Nephron progenitor cell (in vitro differentiated cells): ENCODE measurements at places on chromosomes 2 and 18.

DNA sequence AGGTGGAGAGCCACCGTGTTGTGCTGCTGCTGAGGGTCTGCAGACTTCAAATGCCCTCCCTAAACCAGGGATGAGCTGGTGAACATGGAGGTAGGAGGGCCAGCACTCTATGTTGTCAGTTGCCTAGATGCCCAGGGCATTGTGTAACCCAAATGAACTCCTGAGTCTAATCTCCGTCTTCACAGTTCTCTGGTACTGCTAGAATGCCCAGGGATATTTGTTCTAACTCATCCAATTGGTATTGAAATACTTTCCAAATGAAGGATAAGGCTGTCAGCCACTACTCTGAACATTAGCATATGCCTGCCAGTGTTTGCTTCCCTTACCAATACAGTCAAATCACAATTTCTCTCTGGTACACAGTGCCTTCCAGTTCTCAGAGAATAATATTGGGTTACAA lies 492.6 kb downstream of the SLC4A3 start:
- DNase-seq: no peak

- DNase-seq: peak; percentile 11
Observed at GRCh38 chr2:16900405-16901025, 234.9 kb upstream of the CYRIA start.

- DNase-seq: no peak
Observed at GRCh38 chr2:201433394-201433995, 17.8 kb downstream of the TRAK2 start.

- no peak for DNase-seq
Observed at GRCh38 chr2:62202019-62202722, 6.3 kb downstream of the B3GNT2 start.

DNA sequence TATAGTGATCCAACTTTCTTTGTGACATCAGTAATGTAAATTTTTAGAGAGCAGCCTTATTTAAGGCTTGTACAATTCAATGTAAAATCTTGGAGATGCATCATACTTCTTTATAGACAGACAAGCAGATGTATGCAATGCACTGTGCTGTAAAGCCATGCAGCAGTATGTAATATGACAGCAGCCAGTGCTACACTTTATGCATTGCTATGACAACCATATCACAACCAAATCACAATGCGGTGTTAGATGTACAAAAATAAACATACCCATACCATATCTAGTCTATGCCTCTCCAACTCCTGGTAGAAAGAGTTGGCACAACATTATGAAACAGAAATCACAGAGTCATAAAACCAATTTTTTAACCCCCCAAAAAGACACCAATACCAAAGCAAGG lies 110.3 kb upstream of the WDSUB1 start:
- DNase-seq: no peak

DNA sequence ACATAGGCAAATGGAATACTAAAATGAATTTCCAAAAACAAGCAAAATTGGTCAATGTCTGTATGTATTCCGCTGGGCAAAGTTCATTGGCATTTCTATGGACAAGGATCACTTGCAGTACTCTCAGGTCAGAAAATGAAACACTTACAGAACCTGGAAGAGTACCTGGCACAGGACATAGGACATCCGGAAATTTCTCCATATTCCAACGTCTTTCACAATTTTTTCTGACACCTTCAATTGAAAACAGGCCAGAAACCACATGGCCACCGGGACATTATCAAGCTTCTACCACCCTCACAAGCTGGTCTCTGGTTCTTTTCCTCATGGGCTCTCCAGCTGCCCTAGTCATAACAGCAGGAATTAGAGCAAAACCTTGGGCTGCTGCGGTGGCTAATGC lies 96.9 kb upstream of the MSH6 start:
- DNase-seq: no peak

- DNase-seq: no peak
Observed at GRCh38 chr18:13273800-13274199, 55.2 kb downstream of the LDLRAD4 start.
